ENCODE measurements at places on chromosomes 2 and 18. TPM values are rescaled to one million over a fixed set of nuclear protein-coding genes. Genes with fewer than 3 reads are reported as not detected.

COX5B gene
- total RNA-seq = 891 TPM

RESP18 gene
- total RNA-seq = not detected

CHAC2 gene
- total RNA-seq = 5.5 TPM

SP9 gene
- total RNA-seq = not detected

LINC00305 gene
- not detected for total RNA-seq

MC5R gene
- total RNA-seq = not detected

TBC1D8 gene
- 163 TPM for total RNA-seq

HPCAL1 gene
- 18.4 TPM for total RNA-seq

RAD51AP2 gene
- not detected for total RNA-seq

CD207 gene
- 0.59 TPM for total RNA-seq

PLEKHM3 gene
- total RNA-seq = 2.2 TPM

POTEJ gene
- total RNA-seq = not detected

MFSD6 gene
- 5.0 TPM for total RNA-seq

DAW1 gene
- not detected for total RNA-seq

GALNT5 gene
- total RNA-seq = not detected

GALR1 gene
- total RNA-seq = not detected

MYO5B gene
- 0.13 TPM for total RNA-seq

EML6 gene
- total RNA-seq = 8.0 TPM

KCNS3 gene
- 13.0 TPM for total RNA-seq

COBLL1 gene
- 6.1 TPM for total RNA-seq

KANSL3 gene
- total RNA-seq = 49.2 TPM

KCNF1 gene
- total RNA-seq = not detected

PSMA8 gene
- not detected for total RNA-seq

DSG3 gene
- 0.04 TPM for total RNA-seq

GNAL gene
- total RNA-seq = 2.9 TPM

PROM2 gene
- total RNA-seq = 0.54 TPM

SCN9A gene
- total RNA-seq = 0.47 TPM

AKAIN1 gene
- total RNA-seq = not detected

ABCG5 gene
- total RNA-seq = not detected

PDK1 gene
- total RNA-seq = 9.8 TPM

TTR gene
- total RNA-seq = not detected

FAP gene
- 4.2 TPM for total RNA-seq

REG1B gene
- 0.38 TPM for total RNA-seq

MAP3K19 gene
- not detected for total RNA-seq

NAT8 gene
- not detected for total RNA-seq

ARPC2 gene
- 198 TPM for total RNA-seq

ANKRD36 gene
- total RNA-seq = 4.6 TPM

NGEF gene
- total RNA-seq = 0.22 TPM

EIF2AK3 gene
- total RNA-seq = 9.6 TPM
